ENCODE measurements at places on chromosomes 5 and 9.

DNA sequence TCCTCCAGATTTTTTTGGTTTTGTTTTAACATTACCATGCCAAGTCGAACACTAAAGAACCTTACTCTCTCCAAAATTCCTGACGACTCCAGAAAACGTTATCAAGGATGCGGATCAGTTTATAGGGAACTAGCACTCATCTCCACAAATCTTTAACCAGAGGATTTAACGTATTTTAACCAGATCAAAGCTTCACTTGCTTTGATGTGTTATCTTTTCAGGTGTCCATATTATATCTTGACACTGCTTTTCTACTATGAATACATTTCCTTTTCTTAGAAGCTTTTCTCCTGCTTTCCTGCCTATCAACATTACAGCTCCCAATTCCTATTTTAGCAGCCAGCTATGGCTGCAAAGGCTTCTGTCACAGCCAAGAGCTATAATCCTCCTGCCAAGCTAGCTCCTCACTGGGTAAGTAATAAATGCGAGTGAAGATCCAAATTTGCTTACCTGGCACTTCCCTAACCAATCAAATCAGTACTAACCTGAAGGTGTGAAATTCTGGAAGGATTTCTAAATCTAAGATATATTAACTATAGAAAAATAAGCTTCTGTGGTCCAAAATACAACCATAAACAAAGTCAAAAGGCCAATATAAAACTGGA is 60.2 kb downstream of the CDC14B start:
- DNase-seq = no peak

DNA sequence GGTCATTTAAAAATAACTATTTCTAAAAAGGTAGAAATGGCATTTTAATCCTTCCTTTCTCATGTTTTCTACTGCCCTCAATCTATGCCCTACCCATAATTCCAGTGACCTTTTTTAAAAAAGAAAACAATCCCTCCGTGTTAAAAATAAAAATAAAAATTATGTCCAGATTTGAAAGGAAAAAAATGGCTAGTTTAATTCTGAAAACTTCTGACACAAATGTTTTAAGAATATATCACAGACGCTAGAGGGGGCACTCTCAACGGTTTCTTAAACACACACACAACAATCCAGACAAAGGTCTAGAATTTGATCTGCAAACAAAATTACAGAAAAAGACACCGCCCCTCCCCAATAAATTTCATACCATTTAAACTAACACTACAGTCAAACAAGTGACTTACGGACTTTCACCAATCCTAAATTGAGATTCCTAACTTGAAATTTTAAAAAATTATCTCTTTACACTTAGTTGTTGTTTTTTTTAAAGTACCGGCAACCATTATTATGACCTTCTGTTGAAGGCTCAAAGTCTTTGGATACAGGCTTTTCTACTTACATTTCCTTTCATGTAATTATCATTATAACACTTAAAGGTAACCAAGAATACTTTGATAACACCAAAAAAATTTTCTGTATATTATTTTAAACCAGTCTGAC is 38.2 kb downstream of the CLINT1 start:
- no peak for DNase-seq

DNA sequence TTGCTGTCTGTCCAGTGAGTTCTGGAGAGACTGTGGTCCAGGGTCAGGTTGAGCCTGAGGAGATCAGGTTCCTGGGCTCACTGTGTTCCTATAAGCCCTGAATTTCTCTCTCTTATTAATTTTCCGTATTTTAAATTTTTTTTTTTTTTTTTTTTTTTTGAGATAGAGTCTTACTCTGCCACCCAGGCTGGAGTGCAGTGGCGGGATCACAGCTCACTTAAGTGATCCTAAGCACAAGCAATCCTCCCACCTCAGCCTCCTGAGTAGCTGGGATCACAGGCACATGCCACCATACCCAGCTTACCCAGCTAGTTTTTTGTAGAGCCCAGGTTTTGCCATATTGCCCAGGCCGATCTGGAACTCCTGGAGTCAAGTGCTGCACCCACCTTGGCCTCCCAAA is 22.5 kb downstream of the NDST1 start:
- no peak for DNase-seq

DNA sequence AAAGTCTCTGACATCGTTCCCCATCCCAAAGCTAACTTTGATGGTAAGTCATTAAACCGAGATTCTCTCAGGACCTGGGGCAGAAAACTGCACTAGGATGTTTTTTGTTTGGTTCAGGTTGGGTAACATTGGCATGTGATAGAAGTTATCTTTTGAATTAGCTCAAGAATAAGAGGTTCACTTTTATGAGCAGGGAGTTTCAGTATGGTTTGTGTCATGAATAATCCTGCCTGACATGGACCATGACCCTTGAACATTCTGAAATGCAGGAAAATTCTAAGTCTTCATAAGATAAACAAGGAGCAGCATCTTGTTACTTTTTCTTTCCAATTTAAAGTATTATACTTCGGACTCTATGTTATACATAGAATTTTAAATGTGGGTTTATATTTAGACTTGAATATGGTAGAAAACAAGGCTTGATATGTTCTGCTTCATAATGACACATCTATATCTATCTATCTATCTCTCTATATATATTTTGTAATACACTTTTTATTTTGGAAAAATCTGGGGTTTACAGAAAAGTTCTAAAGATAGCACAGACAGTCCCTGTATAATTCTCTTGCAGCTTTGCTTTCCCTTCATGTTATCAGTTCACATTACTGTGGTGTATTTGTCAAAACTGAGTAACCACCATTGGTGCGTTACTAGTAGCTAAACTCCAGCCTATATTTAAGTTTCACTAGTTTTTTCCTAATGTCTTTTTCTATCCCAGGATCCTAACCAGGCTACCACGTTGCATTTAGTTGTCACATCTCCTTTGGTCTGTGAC is 102.7 kb upstream of the TAF11L2 start:
- no peak for DNase-seq

DNA sequence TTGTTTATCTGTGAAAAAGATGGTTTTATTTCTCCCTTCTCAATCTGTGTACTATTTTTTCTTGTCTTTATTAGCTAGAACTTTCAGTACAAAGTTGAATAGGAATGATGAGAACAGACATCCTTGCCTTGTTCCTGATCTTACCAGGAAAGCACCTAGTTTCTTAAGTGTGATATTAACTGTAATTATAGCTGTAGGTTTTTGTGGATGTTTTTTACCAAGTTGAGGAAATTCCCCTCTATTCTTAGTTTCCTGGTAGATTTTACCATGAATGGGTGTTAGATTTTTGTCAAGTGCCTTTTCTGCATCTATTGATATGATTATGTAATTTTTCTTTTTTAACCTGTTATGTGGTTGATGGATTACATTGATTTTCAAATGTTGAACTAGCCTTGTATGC is 68.7 kb downstream of the KCNN2 start:
- DNase-seq = no peak

- DNase-seq = no peak
These were observed 37.3 kb upstream of the ADRA1B start for GRCh38 chr5:159878988-159879471.

DNA sequence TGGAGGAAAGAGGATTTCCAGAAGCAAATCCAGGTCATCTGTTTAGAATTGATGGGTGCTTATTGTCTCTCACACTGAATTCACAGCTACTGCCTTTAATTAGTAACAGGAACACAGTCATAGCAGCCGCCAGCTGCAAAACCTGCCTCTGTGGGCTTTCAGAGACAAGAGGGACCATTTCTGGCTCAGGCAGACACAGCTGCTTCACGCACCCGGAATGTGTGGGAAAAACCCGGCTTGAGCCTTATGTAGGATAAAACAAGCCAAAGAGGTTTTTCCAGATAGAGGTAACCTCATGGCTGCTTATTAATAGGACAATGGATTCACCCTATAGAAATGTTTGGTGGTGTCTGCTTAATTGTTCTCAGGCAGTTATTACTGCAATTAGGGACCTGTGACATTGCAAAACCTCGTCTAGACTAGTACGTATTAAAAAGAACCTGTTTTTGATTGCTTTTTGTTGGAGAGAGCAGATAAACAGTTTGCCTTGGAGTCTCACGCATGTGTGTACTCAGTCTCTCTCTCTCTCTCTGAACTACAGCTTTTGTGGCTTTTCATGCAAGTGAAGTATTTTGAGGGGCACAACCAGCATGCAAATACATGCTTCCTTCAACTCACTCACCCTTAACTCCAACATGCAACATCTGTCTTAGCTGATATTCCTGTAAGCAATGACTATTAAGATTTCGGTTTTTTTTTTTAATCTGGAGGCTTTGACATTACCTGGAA is 302.7 kb downstream of the PLK2 start:
- DNase-seq = no peak

GRCh38 chr5:31948006-31948405 is 226.1 kb downstream of the GOLPH3 start:
- no peak for DNase-seq

DNA sequence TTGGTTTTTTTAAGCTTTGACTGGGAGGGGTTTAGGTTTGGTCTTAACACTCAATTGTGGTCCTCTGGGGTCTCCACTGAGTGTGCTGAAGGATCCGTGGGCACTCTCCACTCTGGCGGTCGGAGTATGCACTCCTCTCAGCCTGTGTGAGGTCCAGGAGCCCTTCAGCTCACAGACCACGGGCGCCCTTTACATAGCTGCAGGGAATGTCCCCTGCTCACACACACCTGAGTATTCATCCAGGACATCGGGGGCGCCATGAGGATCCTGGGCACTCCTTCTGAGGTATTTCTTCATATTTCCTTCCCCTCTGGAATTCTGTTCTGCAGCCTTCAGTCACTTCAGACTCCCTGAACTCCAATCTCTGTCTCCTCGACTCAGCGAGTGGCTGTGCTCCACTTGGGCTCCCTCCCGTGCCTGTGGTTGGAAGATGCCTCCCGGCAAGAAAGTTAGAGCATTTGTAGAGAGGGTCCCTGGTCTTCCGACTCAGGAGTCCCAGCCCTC is 12.5 kb downstream of the TRIP13 start:
- DNase-seq = no peak

- DNase-seq = no peak
These were observed 22.6 kb upstream of the CSF1R start for GRCh38 chr5:150108711-150109514.

DNA sequence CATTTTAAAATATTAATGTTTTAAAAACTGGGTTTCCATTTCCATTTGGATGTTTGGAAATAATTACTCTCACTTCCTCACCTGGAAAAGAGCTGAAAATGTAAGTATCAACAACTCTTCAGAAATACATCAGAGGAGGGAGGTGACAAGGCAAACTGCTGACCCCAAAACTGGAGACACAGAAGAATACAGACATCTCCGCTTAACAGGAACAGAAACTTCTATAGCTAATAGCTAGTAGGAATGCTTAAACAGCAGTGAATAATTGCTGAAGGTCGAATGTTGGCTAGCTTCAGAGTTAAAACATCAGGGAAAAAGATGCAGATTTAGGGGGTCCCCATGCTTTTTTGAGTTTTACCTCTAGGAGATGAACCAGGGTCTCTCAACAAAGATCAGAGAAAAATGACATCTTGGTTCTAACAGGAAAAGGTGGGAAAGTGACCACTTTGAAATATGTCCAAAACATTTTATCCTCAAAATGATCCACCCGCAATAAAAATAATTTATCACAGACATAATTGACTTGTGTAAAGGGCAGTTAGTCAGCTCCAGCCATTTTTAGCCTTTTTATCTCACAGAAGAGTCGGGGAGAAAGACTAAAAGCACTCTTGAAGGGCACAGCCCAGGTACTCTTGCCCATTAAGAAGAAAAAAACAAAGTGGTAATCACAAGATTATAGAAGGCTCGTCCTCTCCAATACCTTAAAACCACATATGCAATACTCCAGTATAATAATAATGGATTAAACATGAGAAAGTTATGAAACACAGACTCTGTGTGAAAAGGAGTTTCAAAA is 1474.9 kb downstream of the EFNA5 start:
- DNase-seq = no peak

- DNase-seq = no peak
These were observed 578.4 kb downstream of the CDK5RAP2 start for GRCh38 chr9:120001536-120001935.

GRCh38 chr9:33924978-33925797 is 108.2 kb downstream of the UBE2R2 start:
- no peak for DNase-seq

GRCh38 chr5:143231973-143232812 is 171.3 kb downstream of the NR3C1 start:
- DNase-seq = no peak

DNA sequence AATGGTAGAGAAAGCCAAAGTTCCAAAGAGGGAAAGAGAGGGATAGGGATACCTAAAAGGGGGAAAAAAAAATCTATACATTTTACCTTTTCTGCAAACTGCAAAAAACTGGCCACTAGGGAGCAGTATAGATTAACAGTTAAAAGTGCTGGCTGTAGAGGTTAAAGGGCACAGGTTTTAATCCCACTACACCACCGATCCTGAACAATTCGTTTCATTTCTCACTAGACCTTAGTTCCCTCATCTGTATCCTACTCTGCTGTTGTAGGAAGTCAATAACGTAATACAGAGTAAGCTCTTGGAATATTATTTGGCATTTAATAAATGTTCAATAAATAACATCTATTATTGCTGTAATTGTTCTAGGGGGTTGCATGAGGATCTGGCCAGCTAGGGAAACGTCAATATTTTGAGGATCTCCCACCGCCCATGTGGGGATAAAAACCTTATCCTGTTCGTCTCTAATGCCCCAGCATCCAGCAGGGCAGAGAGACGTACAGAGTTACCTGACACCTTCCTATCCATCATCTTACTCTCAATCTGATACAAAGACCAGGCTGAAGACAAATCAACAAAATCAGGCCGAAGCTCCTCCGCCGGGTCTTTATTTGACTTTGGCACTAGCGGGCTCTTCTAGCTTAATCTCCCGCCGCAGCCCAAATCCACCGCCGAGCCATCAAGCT is 757 bp downstream of the CDC26 start:
- DNase-seq = no peak

DNA sequence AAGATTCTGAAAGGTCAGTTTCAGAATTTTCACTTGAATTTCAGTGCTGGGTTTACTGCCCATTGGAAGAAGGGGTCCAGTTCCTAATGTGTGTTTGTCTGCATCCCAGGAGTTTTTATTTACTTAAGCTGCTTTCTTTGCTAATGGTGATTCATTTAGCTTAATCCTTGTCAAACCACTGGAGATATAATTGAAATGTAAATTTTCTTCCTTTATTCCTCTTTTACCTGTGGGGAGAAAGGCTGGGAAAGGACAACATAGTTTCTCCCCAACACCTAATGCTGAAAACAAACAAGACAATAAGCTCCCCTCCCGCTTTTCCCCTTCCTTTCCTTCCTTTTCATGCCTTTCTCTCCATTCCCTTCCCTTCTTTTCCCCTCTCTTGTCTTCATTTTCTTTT is 185.8 kb downstream of the KCTD16 start:
- no peak for DNase-seq

Data from activated CD8-positive, alpha-beta memory T cell treated with anti-CD3 and anti-CD28 coated beads, Interleukin-2, amount 50 U/mL, for 4 hours (primary cell).